ENCODE measurements at places on chromosomes 1 and 21. TPM values are rescaled to one million over a fixed set of nuclear protein-coding genes. Genes with fewer than 3 reads are reported as not detected.

- no peak for ATAC-seq
These were observed 61.5 kb downstream of the SKI start for GRCh38 chr1:2289607-2290006.

- ATAC-seq, result no peak
These were observed 164.3 kb downstream of the MIS18A start for GRCh38 chr21:32114419-32115035.

GRCh38 chr1:239126884-239127283, 259.5 kb upstream of the CHRM3 start:
- ATAC-seq, result no peak

IL10 gene
- 3.6 TPM for total RNA-seq

NBPF9 gene
- total RNA-seq, result 26.2 TPM

TRIM62 gene
- total RNA-seq, result 4.0 TPM

ACTA1 gene
- not detected for total RNA-seq

IVL gene
- 1.1 TPM for total RNA-seq

DNA sequence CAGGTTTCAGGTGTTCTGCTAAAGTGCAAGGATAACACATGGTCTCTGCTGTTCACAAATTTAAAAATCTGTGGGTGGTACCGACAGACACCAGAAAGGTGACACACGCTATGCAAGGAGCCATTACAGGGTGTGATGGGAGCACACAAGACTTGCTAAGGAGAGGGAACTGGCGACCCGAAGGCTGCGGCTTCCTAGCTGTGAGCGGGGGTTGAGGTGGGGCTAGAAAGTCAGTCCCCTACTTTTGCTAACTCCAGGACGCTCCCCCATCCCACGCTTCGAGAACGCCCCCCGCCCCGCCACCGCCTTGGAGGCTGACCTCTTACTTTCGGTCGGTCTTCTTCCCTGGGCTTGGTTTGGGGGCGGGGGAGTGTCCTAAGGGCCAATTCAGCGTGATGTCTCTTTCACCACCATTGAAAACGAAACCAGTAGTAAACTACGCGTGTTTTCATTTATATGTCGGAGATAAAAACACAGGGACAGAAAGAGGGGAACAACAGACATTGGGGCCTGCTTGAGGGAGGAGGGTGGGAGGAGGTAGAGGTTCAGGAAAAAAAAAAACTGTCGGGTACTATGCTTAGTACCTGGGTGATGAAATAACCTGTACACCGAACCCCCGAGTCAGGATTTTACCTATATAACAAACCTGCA, 1.1 kb downstream of the CKS1B start:
- ATAC-seq, result no peak

DNA sequence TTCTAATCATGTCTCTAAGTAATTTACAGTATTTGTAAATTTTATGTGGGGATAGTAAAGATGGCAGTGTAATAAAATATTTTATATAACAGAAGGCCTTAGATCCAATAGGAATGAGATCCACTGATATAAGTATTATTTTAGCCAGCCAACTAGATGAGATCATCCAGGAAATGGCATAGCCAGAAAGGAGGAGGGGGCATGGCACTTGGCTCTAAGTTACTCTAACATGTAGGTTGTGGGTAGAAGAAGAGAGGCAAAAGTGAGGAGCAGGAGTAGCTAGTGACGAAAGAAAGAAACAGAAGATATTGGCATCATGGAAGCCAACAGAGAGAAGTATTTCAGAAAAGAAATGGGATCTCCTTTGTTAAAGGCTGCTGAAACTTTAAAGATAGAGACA, 426.1 kb downstream of the PTPRC start:
- no peak for ATAC-seq

- ATAC-seq, result no peak
These were observed 31.2 kb downstream of the UBR4 start for GRCh38 chr1:19178734-19179398.

RNU1-4 gene
- under 0.01 TPM for total RNA-seq

- ATAC-seq, result no peak
These were observed 22.5 kb downstream of the DPH5 start for GRCh38 chr1:101003012-101003650.

MDM4 gene
- total RNA-seq, result 24.3 TPM

DNA sequence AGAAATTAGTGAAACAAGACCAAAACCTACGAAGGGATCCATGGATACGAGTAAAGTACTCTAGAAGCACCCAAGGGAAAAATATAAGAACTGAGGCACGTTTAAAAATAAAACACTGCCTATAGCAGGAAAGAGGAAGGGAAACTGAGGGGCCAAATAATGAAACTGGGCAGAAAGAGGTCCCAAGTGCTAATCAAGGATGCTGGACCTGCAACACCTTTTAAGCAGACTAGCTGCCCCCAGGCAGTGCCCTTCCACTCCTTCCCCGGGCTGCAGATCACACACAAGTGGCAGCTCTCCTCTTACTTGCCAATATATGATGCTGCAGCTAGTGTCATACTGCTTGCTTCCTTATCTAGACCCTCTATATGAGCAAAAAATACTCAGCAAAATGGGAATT, 7.6 kb upstream of the OTUD7B start:
- no peak for ATAC-seq

DMRTA2 gene
- total RNA-seq, result 1.2 TPM

TMEM125 gene
- not detected for total RNA-seq

DNA sequence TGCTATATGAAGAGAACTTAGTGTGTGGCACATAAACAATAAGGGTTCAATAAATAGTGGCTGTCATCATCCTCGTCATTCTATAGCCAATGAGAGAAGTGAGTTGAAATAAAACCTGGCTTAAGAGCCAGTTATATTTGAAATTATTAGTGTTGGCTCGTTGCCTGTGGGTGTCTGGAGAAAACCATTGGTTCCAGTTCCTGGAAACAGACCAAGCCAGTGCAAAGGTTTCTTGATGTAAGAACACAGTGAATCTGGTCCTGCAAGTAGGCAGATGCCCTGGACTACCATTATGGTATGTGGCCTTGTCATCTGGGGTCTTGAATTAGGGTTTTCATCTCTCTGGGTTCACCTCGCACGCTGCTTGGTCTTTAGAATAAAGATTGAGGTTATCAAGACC, 43.3 kb downstream of the URB2 start:
- ATAC-seq, result no peak

- no peak for ATAC-seq
These were observed 109.5 kb upstream of the GRIK3 start for GRCh38 chr1:37143800-37144199.

Measured in gastroesophageal sphincter (tissue), 4 donors.